ENCODE measurements at places on chromosomes 4 and X.

DNA sequence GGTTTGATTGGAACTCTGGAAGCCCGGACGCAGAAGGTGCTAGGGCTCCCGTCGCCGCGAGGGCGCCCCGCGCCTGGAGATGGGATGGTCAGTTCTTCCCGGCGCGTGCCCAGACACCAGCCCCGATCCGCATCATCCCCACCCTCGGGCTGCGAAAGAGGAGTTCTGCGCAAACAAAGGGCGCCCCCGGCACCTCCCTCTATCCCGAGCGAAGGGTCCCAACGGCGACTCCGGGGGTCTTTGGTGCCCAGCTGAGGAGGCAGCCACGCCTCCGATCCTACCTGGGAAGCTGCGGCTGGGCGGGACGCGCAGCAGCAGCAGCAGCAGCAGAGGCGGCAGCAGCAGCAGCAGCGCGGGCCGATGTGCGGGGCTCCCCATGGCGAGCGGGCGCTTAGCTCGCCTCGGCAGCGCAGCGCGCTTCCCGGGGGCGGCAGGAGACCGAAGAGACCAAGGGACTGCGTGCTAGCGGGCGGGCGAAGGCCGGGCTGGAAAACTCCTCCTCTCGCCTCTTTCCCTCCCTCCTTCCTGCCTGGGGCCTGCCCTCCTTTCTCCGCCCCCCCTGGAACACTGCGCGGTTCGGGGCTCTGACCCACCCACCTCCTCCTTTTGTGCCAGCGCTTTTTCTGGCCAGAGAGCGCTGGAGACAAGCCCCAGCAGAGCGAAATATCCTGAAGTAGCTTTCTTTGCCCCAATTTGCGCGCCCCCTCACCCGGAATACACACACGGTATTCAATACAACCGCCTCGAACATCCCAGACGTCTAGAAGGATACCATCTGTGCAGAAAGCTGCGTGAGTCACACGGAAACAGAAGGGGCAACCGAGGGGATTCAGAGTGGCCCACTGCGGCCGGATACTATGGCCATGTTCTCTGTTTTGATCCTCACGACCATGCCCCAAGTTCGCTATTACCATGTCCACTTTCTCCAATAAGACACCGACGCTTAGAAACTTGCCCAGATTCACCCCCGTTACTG is at the start of gene SRPX:
TSS of gene SRPX (minus strand) at position 457 of the 976 bp plus-strand sequence. CDS start at position 378, 79 bp downstream.
- no peak for DNase-seq

- DNase-seq, result no peak
Measured at GRCh38 chr4:4974727-4975126, 44.5 kb downstream of the CYTL1 start.

- no peak for DNase-seq
Measured at GRCh38 chr4:7788193-7788592, 151.5 kb downstream of the AFAP1 start.

DNA sequence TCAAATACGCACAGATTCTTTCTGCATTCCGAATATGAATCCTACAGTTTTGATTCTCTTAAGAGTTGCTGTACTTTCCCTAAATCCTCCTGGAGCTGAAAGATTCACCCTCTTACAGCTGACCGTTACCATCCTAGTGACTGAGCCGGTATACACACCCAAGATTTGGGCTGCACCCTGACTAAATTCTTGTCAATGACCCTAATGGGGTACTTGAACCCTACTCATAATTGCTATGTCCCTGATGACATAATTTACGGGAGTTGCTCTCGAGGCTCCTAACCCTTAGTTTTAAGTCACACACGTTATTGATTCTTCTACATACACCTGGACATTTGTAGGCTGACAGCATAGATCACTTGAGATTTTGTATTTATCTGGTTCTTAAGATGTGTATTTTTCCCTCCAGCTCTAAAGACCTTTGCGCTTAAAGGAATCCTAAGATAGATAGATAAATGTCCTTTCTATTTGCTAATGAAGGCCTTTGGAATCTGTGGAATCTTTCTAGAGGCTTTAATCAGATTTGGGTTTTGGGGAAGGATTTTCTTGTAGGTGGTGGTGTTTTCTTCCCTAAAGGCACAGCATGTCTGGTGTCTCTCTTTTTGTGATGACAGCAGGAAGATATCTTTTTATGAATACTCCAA is 37.8 kb downstream of the CLDN34 start:
- no peak for DNase-seq
